Hematopoietic multipotent progenitor cell treated with erythropoietin and hydrocortisone succinate and interleukin-3 and kit ligand, for 4 days (in vitro differentiated cells): ENCODE measurements at places on chromosomes 16 and 17.

DNA sequence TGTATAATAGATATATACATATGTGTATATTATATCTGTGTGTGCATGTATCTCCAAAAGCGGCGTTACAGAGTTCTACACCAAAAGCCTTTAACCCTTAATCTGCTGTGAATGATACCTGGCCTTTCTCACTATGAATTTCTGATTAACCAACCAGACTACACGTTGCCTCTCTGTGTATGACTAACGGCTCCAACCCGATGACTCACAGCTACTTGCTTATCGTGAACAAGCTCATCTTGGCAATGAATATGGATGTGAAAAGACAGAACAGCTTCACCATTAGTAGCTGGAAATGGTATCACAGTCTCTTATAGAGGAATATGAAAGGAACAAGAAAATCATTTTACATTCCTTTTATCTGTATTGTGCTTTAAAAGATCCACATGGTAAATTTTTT is 23.8 kb upstream of the ARHGAP44 start:
- DNase-seq = no peak

- DNase-seq = peak; percentile 66
Measured at GRCh38 chr17:50079334-50080095, 15.6 kb upstream of the PDK2 start.

GRCh38 chr16:9302072-9302471 is 210.6 kb downstream of the HAPSTR1 start:
- no peak for DNase-seq

GRCh38 chr17:3298260-3298659 is at the start of gene OR3A1:
Gene OR3A1 (minus strand): TSS chr17:3298360. CDS start chr17:3292582, 5,778 bp downstream.
- no peak for DNase-seq

- DNase-seq = no peak
Measured at GRCh38 chr16:72313903-72314302, 141.9 kb upstream of the PMFBP1 start.

DNA sequence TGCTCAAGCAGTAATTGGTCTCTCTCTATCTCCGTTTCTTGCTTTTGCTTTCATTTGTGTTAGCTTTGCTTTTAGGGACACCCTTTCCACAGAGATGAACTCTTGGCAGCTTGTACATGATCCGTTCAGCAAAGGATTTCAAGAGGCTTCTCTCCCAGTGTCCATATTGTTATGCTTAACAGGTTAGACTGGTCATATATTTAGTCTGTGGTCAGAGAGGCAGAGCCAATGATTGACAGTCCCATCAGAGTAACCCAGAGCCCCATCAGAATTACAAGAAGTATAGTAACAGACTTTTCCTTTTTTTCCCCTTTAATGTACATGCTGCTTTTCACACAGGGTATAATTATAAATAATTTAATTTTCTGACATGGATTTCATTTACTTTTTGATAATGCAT is 34.4 kb downstream of the GDPD1 start:
- DNase-seq = no peak
